ENCODE measurements at places on chromosomes 2 and 18.

DNA sequence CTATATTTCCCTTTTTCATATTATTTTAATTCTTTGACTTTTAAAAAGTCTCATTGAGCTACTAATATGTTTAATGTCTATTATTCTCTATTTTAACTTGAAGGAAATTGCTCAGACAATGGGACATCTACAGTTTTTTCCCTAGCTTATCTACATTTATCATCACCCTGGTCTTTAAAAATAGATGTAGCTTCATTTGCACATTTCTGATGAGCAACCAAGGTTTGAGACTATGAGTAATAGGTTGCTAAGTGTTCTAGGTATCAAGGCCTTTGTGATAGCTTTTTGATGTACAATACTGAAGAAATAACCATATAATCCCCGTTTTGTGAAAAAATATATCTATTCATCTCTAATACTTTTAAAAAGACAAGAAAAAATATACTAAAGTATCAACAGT, 47.0 kb downstream of the STAT4 start:
- DNase-seq = no peak

GRCh38 chr18:8667846-8668245, 37.5 kb upstream of the MTCL1 start:
- DNase-seq = no peak

DNA sequence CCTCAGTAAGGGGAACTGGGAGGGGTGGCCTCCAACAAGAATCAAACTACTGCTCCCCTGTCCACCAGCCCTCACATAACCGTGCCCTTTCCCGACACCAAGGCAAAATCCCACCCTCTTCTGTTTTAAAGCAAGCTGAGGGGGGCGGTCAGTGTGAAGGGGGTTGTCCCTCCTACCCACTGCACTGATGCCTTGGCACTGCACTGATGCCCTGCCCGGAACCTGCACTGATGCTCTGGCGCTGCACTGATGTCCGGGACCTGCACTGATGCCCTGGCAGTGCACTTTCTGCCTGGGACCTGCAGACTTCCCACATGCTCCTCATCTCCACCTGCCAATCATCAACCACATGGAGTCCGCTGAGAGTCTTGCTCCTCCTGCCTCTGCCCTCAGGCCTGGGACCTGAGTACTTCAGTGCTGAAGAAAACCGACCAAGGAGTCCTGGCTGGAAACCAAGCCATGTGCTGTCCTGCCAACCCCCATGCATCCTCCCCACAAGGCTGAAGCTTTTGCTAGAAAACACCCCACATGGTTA, 179.5 kb downstream of the SMAD2 start:
- DNase-seq = no peak

DNA sequence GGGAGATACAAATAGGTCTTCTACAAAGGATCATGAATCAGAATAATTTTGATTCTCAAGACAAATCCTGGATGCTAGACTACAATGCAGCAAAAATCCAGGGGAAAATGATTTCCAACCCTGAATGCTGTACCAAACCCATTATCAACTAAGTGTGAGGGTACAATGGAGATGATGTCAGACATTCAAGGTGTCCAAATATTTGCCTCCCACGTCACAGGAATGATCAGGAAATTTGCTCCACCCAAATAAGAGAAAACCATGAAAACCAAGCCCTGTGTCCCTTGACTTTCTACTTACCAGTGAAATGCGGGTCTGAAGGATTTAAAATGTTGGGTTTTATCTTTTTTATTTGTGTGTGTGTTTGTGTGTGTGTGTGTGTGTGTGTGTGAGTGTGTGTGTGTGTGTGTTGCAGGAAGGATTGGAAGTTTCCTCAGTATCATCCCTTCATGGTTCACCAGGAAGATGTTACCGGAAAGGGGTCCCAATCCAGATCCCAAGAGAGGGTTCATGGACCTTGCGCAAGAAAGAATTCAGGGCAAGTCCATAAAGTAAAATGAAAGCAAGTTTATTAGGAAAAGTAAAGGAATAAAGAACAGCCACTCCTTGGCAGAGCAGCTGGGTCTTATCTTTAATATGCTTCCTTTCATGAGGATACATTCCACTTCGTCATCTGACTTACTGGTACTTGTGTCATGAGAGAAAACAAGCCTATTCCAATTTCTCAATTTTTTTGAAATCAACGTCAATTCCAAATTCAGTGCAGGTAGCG, 61.1 kb upstream of the ID2 start:
- no peak for DNase-seq

- no peak for DNase-seq
Observed at GRCh38 chr18:48655508-48655907, 116.7 kb downstream of the CTIF start.

DNA sequence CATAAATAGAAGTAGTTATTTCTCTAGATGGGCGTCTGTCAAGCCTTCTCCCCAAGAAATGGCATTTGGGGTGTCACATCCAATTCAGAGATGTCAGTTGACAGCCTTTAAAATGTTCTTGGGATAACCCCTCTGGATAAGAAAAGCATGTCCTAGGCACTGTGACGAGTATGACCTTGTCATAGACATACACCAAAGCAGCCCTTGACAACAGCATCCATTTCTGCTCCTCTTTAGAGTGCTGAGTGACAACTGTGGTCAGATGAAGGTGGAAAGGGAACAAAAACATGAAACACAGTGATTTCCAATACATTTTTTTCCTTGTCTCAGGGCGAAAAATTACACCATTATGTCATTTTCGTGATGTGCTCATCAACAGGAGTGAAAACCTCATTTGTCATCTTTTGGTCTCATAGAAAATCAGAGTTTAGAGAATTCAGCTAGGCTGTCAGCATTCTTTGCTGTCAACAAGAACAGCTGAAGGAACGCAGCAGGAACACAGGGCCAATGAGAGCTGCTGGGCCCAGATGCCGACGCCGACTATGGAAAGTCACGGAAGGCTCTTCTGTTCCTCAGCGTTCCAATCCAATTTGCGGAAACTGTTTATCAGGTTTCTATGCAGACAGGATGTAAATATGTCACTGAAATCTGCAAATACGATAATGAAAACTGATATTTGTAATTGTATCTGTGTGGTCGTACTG, 193.2 kb downstream of the ICOS start:
- DNase-seq = no peak

DNA sequence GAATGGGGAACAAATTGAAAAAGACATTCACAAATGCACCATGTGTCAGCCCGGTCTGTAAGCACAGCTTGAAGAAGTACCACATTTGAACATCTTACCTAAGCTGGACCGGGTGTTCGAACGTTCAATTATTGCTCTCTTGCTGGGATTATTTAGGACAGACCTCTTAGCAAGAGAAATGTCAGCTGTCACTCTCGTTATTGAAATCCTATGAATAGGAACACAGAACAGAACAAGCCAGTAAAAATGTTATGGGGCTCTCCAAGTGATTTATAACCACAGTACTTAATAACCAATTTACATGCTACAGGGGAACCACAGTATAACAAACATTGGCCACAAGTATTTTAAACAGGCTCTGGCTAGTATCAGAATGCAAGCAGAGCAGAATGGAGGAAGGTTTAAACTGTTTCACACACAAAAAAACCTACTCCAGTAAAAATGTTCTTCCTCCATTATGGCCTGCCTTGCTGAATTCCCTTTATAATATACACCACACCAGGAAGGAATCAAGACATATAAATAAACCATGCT, 32.5 kb upstream of the ARL5A start:
- DNase-seq = no peak

DNA sequence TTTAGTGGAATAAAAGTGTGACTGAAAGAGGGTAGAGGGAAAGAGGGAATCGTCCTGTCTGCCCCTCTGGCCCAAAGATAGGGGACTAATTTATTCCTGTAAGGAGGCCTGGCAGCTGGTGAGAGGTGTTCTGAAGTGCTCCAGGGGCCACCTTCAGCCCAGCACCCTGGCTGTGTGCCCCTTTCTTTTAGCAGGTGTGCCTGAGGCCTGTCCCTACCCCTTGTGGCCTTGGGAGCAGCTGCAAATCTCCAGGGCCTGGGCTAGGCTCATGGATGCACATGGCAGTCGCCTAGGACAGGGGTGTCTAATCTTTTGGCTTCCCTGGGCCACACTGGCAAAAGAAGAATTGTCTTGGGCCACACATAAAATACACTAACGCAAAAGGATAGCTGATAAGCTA, 37.3 kb downstream of the FHOD3 start:
- no peak for DNase-seq

DNA sequence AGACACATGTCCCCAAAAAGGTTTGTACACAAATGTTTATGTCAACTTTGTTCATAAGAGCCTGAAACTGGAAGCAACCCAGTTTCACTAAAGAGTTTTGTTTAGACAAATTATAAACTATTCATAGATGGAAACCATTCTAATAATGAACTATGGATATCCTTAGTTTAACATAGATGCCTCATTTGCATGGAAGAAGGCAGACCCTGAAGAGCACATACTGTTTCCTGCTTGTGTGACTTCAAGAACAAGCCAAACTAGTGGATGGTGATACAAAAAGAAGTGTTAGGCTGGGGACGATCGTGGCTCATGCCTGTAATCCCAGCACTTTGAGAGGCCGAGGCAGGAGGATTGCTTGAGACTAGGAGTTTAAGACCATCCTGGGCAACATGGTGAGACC, 48.1 kb downstream of the ACOXL start:
- no peak for DNase-seq

GRCh38 chr2:238484522-238485452, 58.1 kb downstream of the ASB1 start:
- no peak for DNase-seq

- DNase-seq = no peak
Observed at GRCh38 chr2:7927691-7928090, 754.2 kb upstream of the ID2 start.

DNA sequence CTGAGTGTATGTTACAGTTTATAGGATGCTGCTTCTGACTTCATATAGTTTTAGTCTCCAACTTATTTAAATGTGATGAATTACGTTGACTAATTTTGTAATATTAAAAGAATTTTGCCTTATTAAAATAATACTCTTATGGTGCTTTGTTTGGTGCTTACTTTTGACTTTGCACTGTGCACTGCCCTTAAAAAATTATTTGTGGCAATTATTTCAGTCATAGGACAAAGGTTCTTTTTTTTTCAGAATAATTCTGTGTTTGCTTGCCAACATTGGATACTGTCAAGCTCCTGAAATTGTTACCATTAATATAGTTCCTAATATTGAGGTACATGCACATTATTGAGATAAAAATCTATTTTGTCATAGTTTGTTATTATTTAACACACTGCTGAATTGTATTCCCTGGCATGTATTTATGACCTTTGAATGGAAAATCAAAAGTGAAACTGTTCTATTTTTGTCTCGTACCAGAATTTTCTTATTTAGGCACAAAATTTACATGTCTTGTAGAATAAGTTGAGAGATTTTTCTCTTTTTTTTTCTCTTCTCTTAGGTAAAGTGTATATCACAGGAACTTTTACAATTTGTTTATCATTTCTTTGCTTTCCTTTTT, 572.8 kb upstream of the KLHL29 start:
- DNase-seq = no peak

- DNase-seq = no peak
Observed at GRCh38 chr18:23136326-23137096, 1.2 kb downstream of the CABLES1 start.

DNA sequence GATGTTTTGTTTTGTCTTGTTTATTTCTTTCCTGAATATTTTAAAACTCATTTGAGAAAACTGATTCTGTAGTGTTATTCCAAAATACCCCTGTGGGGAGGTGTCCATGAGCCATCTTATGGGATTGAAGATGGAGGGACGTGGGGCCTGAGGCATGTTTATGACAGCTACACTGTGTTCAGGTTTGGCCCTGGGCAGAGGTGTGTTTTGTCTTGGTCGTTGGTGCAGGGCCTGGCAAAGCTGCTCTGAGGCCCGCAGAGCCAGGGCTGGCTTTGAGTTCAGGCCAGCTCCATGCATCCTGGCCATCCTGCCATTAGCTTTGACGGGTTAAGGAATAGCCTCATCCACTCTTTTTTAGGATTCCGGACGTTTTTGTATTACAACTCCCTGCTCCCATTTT, 68.9 kb downstream of the TMEM18 start:
- no peak for DNase-seq

GRCh38 chr18:48555465-48555995, 16.7 kb downstream of the CTIF start:
- no peak for DNase-seq

GRCh38 chr18:9630444-9630843, 16.1 kb upstream of the PPP4R1 start:
- DNase-seq = no peak

DNA sequence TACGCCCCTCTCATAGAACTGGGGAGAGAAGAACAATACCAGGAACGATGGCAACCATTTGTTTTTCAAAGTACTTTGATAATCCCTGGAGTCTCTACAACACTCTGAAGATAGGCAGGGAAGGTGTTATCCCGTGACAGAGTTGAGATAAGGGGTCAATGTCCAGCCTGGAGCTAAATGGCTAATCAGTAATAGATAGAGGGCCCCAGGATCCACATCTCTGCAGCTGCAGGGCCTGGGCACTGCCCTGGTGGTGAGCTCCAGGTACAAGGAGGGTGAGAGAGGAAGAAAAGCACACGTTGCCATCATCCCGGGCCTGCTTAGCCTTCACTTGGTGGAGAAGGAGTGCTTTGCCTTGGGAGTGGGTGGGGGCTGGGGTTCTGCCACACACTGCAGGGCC, 260.6 kb downstream of the PRKCE start:
- DNase-seq = no peak

DNA sequence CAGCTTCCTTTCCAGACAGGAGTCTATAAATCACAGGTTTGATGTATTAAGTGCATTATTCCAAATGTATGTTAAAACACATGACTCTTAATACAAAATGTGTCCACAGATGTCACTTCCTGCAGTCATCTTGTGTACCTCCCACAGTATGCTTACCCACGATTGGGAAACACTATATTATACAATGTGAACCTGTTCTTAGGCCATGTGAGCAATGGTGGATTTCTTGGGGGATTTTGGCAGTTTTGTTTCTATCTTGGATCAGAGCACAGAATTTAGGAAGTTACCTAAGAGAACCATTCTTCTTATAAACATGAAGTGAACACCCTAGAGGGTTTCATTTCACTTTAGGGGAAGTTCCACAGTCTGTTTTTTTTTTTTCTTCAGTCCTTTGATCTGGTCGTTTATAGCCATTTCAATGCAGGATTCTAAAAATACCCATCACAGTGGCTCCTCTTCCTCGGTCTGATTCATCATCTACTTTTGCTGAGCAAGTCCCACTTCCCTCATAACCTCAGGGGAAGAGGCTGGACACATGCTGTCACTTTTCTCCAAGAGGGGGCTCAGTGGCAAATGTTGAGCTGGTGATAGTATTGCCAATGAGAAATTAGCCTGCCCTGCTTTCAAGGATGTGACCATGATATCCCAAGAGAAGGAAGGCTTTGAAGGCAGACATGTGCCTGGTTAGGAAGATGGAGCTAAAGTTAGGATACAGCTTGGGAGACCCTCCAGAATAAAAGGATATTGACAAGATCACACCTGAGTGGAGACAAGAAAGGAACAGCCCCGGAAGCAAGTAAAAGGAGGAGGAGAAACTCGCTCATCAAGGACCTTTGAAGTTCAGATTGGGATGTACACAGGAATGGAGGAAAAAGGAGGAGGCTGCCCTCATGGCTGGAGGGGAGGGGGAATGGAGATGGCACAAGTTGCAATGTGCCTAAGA, 22.6 kb downstream of the PLEK start:
- no peak for DNase-seq
